ENCODE measurements at places on chromosomes 5 and 9. TPM values are rescaled to one million over a fixed set of nuclear protein-coding genes. Genes with fewer than 3 reads are reported as not detected.

Gene MRRF
- 16.9 TPM for total RNA-seq

Gene IFNE
- not detected for total RNA-seq

Gene PPIC
- total RNA-seq, result 78.0 TPM

Gene OXCT1
- total RNA-seq, result 19.6 TPM

Gene KIAA0825
- total RNA-seq, result 4.3 TPM

Gene OR13C9
- not detected for total RNA-seq

Gene FOXE1
- 0.68 TPM for total RNA-seq

Gene SHB
- total RNA-seq, result 57.9 TPM

DNA sequence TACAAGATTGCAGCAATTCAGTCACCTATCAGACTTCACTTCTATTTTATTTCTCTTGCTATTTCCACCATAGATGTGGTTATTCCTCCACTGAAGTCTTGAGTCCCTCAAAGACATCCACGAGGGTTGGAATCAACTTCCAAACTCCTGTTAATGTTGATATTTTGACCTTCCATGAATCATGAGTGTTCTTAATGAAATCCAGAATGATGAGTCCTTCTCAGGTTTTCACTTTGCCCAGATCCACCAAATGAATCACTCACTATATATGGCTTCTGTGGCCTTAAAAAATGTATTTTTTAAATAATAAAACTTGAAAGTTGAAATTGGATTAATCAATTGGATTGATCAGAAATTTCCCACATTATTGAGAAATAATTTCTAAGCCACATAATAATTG lies 1821.0 kb downstream of the EFNA5 start:
- no peaks in the 10 kb centered on the region for H3K4me1 ChIP-seq
- no peaks in the 10 kb centered on the region for H3K36me3 ChIP-seq
- no peak overlapping the region for H3K27ac ChIP-seq
- H3K27me3 ChIP-seq, result no peaks in the 10 kb centered on the region
- no peak overlapping the region for H3K4me3 ChIP-seq

- DNase-seq, result no peak
- no peaks in the 10 kb centered on the region for H3K27me3 ChIP-seq
- H3K36me3 ChIP-seq, result no peaks in the 10 kb centered on the region
Measured at GRCh38 chr5:148725675-148726074, 71.3 kb upstream of the HTR4 start.

GRCh38 chr5:36363101-36363500 lies 61.4 kb upstream of the RANBP3L start:
- peaks cover 41% of the 10 kb centered on the region for H3K4me1 ChIP-seq
- no peaks in the 10 kb centered on the region for H3K36me3 ChIP-seq
- no peak for DNase-seq
- H3K4me3 ChIP-seq, result no peak overlapping the region

- peaks cover 10% of the 10 kb centered on the region for H3K4me1 ChIP-seq
- H3K27me3 ChIP-seq, result no peaks in the 10 kb centered on the region
- H3K36me3 ChIP-seq, result no peaks in the 10 kb centered on the region
- no peak overlapping the region for H3K4me3 ChIP-seq
- no peak for DNase-seq
Measured at GRCh38 chr5:96426831-96427230, 6.2 kb downstream of the PCSK1 start.

DNA sequence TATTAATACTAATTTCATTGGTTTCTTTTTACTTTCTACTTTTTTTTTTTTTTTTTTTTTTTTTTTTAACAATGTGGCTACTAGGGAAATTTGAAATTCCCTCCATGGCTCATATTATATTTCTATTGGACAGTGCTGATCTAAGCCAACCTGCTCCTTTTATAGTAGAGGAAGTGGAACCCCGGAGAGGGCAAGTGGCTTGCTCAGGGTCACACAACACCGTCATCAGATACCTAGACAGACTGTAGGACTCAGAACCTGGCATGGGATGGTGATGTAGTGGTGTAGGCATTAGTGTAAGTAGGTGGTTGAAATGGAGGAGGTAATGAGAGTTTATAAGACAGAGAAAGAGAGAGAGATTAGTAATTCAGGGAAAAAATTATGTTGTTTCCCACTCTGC lies 10.8 kb downstream of the ZNF618 start:
- DNase-seq, result no peak
- H3K36me3 ChIP-seq, result no peaks in the 10 kb centered on the region
- H3K4me3 ChIP-seq, result peak overlapping the region; percentile 8
- H3K27ac ChIP-seq, result no peak overlapping the region
- peaks cover 9% of the 10 kb centered on the region for H3K4me1 ChIP-seq

DNA sequence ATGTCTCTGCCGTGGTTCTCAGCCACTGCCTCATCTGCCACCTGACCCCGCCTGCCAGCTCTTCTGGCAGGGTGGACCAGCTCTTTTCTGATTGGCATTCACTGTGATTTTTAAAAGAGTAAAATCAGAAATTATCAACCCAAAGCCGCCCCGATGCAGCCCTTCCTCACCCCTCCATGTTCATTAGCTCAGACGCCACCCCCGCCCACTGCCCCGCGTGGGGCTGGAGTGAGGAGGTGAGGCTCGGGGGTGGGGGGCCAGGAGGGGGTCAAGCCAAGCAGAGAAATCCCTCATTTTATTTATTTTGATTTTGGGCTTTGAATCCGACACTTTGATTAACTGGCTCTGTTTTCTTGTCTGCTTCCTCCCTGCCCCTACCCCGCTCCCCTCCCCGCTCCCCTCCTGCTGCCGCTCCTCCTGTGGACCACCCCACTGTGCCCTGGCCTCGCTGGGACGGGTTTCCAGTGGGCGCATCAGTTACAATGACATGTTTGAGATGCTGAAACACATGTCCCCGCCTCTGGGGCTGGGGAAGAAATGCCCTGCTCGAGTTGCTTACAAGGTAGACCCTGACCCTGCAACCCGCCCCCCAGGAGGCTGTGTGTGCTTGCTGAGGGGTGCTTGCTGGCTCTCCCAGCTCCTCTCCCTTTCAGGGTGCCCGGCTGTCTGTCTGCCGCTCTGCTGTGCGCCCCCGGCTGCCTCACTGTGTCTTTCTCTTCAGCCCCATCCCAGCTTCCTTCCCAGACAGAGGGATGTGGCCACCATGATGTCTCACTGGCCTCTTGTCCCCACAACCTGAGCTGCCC lies 224.9 kb downstream of the CACNA1B start:
- no peak for DNase-seq
- H3K36me3 ChIP-seq, result no peaks in the 10 kb centered on the region
- no peaks in the 10 kb centered on the region for H3K4me1 ChIP-seq
- H3K27ac ChIP-seq, result no peak overlapping the region

- H3K4me3 ChIP-seq, result no peak overlapping the region
- peaks cover 3% of the 10 kb centered on the region for H3K4me1 ChIP-seq
- DNase-seq, result no peak
- H3K36me3 ChIP-seq, result no peaks in the 10 kb centered on the region
- H3K27ac ChIP-seq, result no peak overlapping the region
- H3K27me3 ChIP-seq, result no peaks in the 10 kb centered on the region
Measured at GRCh38 chr5:6592601-6593000, 40.2 kb downstream of the NSUN2 start.

DNA sequence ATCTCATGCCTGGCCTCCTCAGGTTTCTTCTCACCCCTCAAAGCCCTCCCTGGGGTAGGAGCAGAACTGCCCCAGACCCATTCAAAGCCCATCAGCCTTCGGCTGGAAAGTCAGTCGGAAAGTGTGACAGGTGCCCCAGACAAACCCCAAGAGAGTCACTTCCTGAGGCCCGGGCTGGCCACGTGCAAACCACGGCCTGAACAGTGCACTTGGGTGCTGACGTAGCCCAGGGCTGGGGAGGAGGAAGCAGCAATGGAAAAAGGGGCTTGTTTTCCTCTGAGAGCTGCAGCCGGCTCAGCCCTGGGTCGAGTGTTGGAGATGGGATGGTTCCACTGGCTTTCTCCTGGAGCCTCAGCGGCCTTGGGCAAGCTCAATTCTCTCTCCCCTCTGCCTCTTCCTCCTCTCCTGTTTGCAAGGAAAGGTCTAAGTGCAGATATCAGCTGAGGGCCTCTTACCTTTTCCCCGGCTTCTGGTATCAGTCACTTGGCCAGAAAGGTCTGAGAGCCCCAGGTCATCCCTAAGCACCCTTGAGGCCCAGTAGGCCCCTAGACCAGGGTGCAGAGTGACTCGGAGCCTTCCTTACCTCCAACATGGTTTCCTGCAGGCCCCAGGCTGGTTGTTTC lies 5.9 kb upstream of the EGR1 start:
- H3K4me1 ChIP-seq, result peaks cover 10% of the 10 kb centered on the region
- no peak overlapping the region for H3K27ac ChIP-seq
- H3K27me3 ChIP-seq, result no peaks in the 10 kb centered on the region
- DNase-seq, result no peak
- no peak overlapping the region for H3K4me3 ChIP-seq

DNA sequence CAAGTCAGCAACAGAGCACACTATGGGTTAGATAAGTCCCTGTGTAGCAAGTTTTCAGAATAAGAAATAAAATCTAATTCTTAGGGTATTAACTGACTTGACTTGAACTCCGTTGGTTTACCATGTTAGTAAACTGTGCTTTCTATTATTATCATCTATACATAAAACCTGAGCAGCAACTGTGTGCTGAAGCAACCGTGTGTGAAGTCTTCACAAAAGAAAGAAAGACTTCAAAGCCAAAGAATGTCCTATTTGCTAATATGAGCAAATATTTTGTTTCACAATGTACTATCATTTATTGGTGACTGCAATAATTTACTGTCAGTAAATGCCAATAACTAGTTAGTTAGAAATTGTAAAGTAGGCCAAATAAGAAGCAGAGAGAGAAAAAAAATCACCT lies 32.7 kb downstream of the ERAP1 start:
- peaks cover 40% of the 10 kb centered on the region for H3K36me3 ChIP-seq
- peaks cover 9% of the 10 kb centered on the region for H3K4me1 ChIP-seq
- H3K4me3 ChIP-seq, result no peak overlapping the region
- no peak overlapping the region for H3K27ac ChIP-seq
- H3K27me3 ChIP-seq, result no peaks in the 10 kb centered on the region

DNA sequence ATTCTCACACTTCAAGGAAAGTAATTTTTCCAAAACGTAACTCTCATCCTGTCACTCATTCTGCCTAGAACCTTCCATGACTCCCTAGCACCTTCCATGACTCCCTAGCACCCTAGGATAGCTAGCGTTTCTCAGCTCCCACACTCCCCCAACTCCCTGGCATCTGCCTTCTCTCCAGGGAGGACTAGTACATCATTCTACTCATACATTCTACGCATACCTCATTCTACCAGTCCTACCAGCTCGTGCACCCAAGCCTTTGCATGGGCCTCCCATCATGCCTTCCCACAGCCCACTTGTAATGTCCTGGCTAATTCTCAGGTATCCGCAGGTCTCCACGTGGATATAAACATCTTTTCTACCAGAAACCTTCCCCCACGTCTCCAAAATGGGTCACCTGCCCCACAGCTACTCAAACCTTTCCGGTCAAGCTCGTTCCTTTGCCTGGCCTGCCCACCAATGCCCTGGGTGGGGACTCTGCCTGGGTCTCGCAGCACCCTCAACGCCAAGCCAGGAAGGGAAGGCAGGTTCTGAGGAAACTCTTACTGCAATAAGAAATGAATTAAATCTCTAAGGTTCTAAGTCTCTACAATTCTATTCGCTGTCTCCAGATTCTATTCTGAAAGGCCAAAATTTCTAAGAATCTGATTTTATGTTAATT lies 930 bp downstream of the ANKS6 start:
- no peak for DNase-seq
- peak overlapping the region; percentile 43 for H3K27ac ChIP-seq
- peaks cover 14% of the 10 kb centered on the region for H3K4me1 ChIP-seq

DNA sequence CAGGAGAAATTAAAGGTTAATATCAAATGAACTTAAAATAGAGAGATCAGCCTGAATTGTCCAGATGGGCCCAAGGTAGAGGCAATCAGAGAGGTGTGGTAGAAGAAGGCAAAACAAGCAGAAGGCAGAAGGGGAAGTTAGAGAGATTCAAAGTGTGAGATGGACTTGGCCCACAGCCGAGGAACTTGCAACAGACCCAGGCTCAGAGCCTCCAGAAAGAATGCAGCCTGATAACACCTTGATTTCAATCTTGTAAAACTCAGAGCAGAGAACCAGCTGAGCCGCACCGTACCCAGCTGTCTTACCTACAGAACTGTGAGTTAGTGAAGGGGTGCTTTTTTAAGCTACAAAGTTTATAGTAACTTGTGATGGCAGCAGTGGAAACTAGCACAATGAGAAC lies 190.9 kb downstream of the RFK start:
- H3K4me1 ChIP-seq, result no peaks in the 10 kb centered on the region
- no peak overlapping the region for H3K27ac ChIP-seq
- H3K36me3 ChIP-seq, result no peaks in the 10 kb centered on the region
- H3K27me3 ChIP-seq, result no peaks in the 10 kb centered on the region
- no peak for DNase-seq

DNA sequence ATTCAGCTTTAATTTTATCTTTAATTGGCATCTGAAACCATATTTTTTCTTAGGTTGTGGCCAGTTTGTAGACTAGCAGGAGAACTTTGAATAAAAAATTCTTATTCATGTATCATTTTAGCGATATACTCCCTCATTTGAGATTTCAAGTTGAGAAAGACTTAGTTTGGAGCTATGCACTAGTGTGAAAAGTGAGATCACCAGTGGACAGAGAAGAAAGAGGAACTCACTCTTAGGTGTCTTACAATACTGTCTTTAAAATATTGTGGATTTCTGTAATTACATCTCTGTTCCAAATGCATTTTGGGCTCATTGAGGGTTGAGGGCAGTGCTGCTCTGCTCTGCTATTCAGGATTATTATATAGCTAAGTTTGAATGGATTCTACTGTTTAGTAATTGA lies 54.7 kb downstream of the NAA35 start:
- H3K4me3 ChIP-seq, result no peak overlapping the region
- H3K27ac ChIP-seq, result no peak overlapping the region
- H3K27me3 ChIP-seq, result no peaks in the 10 kb centered on the region
- DNase-seq, result no peak
- H3K36me3 ChIP-seq, result peaks cover 2% of the 10 kb centered on the region
- H3K4me1 ChIP-seq, result no peaks in the 10 kb centered on the region

GRCh38 chr9:82988488-82988887 lies 74.5 kb downstream of the RASEF start:
- no peaks in the 10 kb centered on the region for H3K4me1 ChIP-seq
- no peak for DNase-seq
- no peak overlapping the region for H3K27ac ChIP-seq
- no peaks in the 10 kb centered on the region for H3K36me3 ChIP-seq
- H3K27me3 ChIP-seq, result no peaks in the 10 kb centered on the region

- H3K4me1 ChIP-seq, result no peaks in the 10 kb centered on the region
- peaks cover 21% of the 10 kb centered on the region for H3K36me3 ChIP-seq
- H3K4me3 ChIP-seq, result no peak overlapping the region
Measured at GRCh38 chr5:41856644-41857491, 13.4 kb downstream of the OXCT1 start.

- H3K27ac ChIP-seq, result no peak overlapping the region
- DNase-seq, result no peak
- no peaks in the 10 kb centered on the region for H3K4me1 ChIP-seq
Measured at GRCh38 chr5:1656271-1656975, 132.7 kb upstream of the LPCAT1 start.
